NCI-H1105 treated with DMSO at 0.1 percent for 48 hours (cell line): ENCODE measurements at places on chromosomes 5 and 9.

DNA sequence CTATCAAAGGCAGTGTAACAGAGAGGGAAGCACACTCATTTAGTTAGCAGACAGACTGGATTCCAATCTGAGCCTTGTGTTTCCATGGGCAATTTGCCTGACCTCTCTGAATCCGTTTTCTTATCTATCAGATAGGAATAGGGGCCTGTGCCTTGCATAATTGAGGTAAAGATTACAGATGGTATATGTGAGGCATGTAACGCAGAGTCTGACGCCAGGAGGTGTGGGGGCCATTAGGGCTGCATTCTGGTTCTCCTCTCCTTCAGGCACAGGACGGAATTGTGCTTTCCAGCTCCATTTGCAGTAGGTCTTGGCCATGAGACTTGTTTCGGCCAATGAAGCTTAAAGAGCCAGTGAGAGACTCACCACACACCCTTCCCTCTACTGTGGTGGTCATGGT lies 97.6 kb downstream of the FRMD3 start:
- DNase-seq, result no peak

DNA sequence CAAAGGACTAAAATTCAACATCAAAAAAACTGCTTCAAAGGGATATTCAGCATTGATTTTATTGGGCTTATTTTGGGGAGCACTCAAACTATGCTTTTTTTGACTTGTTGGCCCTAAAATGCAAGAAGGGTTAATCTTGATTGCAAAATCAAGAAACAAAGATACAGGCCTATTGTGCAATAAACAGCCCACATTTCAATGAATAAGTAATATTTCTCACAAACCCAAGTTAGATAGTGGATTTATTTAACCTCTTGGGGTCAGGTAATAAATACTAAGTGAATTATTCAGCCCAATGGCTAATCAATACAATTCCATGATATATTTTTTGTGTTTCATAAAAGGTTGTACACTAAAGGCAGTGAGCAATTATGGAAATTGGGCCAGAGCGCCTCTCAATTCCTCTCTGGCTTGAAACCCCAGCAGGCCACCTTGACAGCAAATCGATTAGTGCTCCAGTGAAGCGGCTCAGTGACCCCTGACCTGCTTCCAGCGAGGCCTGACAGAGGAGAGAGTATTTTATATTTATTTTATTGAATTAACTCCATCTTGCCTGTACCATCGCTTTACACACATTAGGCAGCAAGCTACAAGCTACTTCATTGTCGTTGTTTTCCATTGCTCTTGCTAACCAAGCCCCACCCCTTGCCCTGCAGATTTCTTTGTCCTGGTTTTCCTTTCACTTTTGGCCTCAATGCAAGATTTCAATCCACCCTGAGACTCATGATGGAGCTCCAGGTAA lies 65.5 kb downstream of the EBF1 start:
- no peak for DNase-seq

DNA sequence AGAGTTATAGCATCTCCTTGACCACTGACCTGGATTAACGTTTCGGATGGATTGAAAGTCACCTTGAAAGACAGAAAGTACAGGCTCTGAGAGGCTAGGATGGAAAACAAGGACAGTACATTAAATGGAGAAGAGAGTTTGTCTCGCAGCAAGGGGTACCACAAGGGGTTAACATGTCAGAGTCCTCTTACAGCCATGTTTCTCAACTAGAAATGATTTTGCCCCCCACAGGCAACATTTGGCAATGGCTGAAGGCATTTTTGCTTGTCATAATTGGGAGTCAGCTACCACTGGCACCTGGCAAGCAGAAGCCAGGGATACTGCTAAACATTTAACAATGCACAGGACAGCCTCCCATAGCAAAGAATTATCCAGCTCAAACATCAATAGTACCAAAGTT lies 90.8 kb upstream of the EQTN start:
- DNase-seq, result no peak

DNA sequence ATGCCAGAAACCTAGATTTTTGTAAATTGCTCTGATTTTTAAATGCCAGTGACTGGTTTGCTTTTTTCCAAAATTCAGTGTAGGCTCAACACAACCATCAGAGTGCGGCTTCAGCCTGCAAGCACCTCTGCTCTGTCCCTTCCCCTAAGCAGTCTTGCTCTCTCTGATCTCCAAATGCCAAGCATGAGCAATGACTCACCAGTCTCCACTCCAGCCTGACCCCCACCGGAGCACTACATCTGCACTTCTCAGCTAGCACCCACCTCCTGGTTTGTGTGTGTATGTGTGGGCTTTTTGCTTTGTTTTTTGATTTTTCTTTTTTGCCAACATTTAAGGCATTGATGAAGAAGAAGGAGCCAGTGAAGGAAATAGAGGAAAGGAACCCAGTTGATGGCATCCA lies 61.4 kb upstream of the ADRA1B start:
- no peak for DNase-seq

GRCh38 chr9:111937781-111938426 lies 41.3 kb downstream of the UGCG start:
- DNase-seq, result no peak

DNA sequence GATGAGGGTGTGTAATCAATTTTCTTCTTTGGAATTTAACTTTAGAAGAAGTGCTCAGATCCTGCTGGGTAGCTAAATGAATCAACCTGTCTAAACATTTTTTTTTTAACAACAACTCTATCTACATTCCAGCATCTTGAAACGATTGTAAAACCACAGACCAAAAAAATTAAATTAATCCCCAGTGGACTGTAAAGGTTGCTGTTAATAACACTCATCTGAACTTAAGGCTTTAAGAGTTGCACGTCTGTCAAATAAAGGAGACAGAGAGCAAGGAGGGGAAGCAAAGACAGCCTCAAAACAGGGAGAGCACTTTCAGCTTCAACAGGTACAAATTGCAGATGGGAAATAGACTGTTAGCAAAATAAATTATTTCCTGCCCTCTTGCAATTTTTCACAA lies 548.5 kb downstream of the DTWD2 start:
- no peak for DNase-seq

GRCh38 chr5:132055808-132056609 lies 4.4 kb upstream of the IL3 start:
- no peak for DNase-seq

DNA sequence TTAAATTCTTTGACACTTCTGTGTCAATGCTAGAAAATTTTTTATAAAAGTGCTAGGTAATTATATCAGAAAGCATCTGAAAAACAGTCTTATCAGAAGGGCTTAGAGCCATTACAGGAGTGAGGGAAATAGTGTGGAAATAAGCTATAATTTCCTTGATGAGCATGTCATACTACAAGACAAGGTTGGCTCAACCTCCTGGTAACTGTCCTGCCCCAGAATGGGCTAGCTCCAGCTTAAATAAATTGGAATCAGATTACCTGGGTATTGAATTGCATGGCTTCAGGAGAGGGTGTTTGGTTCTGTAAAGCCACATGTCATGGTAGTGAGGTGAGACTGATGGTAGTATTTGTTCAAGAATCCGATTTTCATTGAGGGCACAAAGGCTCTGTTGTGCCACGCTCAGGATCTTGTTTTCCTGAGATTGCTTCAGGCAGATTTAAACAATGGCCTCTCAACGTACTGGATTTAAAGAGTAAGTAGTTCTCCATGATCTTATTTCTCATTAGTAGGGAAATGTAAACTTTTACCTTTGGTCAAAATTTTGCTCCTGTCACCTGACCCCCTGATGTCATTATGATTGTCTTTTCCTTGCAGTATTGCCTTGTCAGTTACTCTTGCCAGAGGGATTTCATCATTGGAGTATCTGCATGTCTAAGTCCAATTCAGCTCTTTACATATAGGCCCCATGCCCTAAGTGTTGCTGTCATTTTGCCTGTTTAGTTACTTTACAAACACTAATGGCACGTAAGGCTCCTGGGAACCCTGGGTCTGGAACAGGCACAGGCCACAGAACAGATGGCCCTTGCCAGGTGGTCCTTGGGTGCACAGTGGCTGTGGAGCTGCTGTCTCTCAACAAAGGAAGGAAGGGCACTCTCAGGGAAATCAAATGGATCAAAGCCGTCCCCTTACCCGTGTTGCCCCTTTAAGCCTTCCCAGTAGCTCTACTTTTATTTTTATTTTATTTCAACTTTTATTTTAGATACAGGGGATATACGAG lies 21.3 kb downstream of the TRIO start:
- DNase-seq, result no peak

DNA sequence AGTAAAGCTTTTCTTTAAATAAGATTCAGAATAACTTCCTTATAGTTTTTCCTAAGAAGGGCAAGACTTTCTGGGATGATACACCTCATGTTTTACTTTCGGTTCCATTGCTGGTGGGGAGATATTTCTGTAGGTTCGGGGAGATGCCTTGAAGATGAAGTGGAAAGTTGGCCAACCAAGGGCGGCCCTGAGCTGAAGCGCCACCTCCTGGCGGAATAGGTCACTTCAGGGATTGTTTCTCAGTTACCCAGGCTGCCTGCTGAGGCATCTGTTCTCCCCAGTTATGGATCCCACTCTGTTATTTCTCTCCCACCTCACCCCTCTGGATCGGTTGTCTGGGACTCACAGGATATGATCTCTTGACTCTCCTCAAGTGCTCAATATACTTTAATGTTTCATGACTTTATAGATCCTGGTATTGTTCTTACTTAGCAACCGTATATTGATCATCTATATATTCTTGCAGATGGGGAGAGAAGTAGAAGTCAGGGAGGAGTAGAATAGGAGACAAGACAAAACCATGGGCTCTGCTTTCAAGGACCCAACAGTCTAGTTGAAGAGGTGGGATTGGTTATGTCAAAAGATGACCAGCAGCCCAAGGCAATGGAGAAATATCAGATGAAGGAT lies 23.4 kb downstream of the MEGF10 start:
- peak; percentile 29 for DNase-seq

GRCh38 chr5:34854459-34855174 lies 15.7 kb downstream of the TTC23L start:
- DNase-seq, result peak; percentile 92

DNA sequence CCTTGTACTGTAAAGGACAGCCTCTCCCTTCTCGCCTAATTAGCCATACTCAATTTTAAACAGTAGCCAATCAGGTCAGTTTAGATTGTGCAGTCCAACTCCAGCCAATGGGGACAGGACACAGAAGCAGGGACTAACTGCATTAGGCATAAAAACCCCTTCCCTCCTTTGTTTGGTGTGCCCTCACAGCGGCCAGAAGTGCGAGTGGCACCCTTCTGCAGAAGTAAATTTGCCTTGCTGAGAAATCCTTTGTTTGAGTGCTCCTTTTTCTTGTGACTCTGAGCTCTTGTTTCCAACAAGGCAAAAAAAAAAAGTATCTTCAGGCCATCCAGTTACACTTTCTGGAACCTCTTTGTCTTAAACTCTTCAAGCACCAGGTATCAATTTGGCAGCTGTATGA lies 97.4 kb downstream of the FAM114A2 start:
- DNase-seq, result no peak

DNA sequence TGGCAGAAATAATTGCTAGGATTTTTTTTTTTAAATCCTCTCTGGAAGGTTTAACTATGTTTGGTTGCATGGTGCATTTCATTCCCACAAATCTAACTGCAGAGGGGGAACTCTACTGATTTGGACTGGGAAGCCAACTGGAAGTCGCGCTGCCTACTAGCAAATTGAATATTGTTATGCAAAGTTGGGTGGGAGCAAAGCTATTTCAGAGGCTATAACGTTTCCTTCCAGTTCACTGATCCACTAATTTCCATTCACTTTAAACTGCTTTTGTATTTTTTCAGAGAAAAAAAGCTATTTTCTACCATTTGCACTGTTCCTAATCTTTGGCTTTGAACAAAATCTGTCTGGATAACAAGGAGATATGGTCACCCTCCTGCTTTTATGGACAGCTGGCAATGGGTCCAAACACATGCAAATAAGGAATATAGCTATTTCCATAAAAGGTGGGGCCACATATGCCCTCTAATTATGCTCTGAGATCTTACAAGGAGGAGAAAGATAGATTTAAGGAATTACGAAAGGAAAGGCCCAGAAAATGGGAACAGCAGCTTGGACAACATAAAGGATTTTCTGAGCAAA lies 40.1 kb downstream of the MACIR start:
- no peak for DNase-seq

DNA sequence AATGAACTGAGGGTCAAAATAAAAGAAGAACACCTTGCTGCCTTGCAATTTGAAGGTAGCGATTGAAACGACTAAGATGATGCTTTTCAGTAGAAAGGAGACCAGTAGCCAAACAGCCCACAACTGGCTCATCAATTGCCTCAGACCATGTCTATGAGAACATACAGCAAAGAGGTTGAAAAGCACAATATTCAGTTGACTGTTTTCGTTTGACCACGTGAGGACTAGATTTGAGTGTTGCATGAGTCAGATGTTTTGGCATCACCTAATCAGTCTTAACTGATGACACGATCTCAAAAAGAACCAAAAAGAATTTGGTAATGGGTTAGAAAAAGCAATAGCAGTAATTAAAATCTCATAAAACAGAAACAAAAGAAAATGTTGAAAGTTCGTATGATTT lies 82.7 kb upstream of the IL7R start:
- DNase-seq, result no peak

DNA sequence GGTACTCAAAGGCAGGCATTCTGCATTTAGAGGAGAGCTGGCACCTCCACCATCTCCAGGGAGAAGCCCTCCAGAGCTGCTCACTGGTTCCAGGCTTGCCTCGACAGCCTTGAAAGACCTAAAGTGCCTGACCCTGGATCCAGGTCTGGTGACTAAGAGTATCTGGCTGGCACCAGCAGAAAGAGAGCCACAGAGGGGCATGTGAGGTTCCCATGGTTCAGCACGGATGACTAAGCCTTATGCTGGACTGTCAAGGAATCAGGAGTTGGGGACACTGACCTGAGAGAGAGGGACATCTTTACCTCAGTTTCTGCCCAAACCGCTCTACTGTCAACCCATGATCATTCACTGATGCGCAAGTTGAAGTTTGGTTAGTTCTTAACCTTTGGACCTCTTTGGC lies 3.0 kb downstream of the ACTL7A start:
- DNase-seq, result no peak

GRCh38 chr9:121620325-121620673 lies 31.1 kb upstream of the DAB2IP start:
- no peak for DNase-seq

DNA sequence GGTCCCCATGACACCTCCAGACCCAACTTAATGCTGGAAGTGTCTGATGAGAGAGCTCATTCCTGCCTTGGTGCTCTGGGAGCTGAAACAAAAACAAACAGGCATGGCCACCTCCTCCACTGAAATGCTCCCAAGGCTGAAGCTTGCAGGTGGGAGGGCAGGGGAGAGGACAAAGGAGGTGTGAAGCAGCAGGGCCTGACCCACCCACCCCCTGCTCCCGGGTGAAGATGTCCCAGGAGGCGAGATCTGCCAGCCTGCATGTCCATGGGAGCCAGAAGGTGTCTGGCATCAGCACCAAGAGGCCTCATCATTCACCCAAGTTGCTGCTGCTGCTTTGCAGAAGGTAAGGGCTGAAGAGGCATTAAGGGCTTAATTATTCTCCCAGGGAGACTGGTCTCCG lies 4.2 kb upstream of the CCIN start:
- no peak for DNase-seq
